Osteoblast (primary cell): ENCODE measurements at places on chromosomes 6 and 20. TPM values are rescaled to one million over a fixed set of nuclear protein-coding genes. Genes with fewer than 3 reads are reported as not detected.

DNA sequence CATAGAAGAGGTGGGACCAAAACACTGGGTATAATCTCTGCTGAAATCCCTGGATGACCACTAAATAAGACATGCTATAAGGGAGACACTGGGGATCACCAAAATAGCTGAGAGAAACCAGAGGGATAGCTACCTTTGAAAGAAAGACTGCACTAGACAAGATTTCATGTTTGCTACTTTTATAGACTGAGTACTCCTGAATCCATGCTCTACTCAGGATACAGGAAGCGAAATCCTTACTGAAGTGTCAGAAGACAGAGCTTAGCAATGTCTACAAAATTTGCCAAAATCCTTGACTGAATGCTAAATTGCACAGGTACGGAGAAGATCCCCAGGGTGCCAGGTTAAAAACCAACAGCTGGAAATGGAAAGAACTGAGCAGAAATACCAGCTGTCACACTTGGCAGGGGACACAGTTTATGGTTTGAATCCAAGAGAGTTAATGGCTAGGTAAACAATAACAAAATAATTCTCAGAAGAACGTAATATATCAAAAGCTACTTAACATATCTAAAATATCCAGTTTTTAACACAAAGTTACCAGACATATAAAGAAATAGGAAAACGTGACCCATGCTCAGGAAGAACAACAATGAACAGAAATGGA, 125.4 kb downstream of the MAN1A1 start:
- H3K4me1 ChIP-seq, result no peaks in the 10 kb centered on the region
- no peak overlapping the region for H3K4me3 ChIP-seq
- H3K27ac ChIP-seq, result no peak overlapping the region
- no peak for DNase-seq

The ELOVL2 gene
- total RNA-seq, result under 0.01 and 0.29 TPM in 2 replicates

- H3K4me3 ChIP-seq, result no peak overlapping the region
- H3K4me1 ChIP-seq, result peaks cover 17% of the 10 kb centered on the region
- H3K27me3 ChIP-seq, result peaks cover 19% of the 10 kb centered on the region
- H3K36me3 ChIP-seq, result no peaks in the 10 kb centered on the region
Observed at GRCh38 chr6:43275801-43276576, 22.1 kb upstream of the SLC22A7 start.

DNA sequence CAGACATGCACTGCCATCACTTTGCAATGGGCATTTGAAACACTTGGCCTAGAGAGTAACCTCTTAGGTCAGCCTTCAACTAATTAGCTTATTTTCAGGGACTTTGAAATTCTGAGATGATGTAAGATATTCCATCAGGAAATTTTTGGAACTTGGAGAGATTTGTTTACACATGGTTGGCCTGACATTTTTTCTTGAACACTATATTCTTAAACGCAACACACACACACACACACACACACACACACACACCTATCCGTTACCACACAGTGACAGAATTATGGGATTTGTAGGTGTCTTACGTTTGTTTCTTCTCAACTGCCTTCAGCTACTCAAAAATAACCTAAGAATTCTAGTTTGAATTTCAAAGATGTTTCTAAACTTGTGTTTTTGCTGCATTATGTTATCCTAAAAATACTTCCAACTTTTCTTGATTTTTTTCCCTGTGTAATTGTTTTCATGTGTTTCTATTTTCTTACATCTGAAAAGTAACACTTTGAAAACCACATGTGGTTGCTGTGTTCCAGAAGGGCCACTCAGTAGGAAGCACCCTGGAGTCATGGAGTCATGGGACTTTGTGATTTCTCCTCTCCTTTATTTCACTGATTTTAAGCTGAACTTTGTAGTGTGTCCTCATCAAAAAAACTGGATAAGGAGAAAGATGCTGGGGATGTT, 31.9 kb downstream of the MARCKS start:
- H3K27me3 ChIP-seq, result no peaks in the 10 kb centered on the region
- no peak overlapping the region for H3K27ac ChIP-seq
- no peaks in the 10 kb centered on the region for H3K36me3 ChIP-seq
- peaks cover 9% of the 10 kb centered on the region for H3K4me1 ChIP-seq
- no peak for DNase-seq
- H3K4me3 ChIP-seq, result no peak overlapping the region

DNA sequence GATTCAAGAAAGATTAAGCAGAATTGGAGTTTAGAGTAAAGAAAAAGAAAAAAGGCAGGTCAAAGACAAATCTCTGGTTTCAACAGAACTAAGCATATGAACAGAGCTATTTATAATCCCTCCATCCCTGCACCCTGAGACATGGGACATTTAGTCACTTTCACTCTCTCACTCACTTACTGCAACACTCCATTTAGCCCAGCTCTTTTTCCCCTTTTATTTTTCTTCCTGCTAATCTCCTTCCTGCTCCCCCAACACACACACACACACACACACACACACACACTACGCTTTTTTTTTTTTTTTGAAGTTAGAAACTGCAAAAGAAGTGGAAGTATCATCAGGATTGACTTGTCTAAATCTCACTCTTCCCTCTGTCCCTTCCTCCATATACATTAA, 45.1 kb upstream of the TBC1D7 start:
- no peak overlapping the region for H3K27ac ChIP-seq
- H3K4me3 ChIP-seq, result no peak overlapping the region
- H3K4me1 ChIP-seq, result no peaks in the 10 kb centered on the region

DNA sequence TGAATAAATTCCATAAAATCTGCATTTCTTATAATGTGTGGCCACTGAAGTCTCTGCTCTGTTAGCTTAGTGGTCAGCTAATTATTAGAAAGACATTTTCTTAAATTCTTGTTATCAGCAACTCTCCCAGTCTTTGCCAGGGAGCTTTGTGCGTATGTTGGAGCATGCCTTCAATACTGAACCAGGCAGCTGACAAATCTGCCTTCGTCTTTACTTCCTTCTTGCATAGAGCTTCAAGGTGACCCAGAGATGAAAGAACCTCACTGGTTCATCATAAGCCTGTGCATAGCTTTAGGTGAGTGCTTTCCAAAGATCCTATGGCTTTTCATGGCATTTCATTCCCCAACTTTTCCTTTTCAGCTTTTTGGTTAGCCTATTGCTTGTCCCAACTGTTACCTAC, 43.0 kb upstream of the NELFCD start:
- H3K4me1 ChIP-seq, result no peaks in the 10 kb centered on the region
- no peak for DNase-seq
- H3K4me3 ChIP-seq, result no peak overlapping the region
- H3K27ac ChIP-seq, result no peak overlapping the region

DNA sequence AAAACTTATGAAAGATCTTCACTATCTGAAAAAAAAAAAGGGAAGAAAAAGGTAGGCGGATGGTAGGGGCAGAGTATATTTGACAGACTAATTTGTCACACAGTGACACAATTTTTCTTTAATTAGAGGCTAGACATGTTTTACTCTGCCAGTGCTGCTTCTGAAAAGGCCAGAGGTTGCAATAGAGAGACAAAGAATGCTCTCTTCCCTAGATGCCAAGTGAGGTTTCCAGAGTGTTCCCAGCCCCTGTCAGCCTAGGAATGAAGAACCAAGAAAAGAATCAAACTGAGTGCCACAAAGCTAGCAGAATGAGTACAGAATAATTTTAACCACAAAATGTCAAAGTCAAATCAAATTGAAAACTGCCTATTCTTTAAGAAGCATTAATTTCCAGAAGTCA, 13.0 kb downstream of the PNISR start:
- DNase-seq, result no peak
- H3K27ac ChIP-seq, result no peak overlapping the region
- peaks cover 36% of the 10 kb centered on the region for H3K36me3 ChIP-seq
- no peak overlapping the region for H3K4me3 ChIP-seq
- no peaks in the 10 kb centered on the region for H3K27me3 ChIP-seq

GRCh38 chr20:63738687-63739129, 868 bp upstream of the SLC2A4RG start:
- peak; percentile 92 for DNase-seq
- no peaks in the 10 kb centered on the region for H3K27me3 ChIP-seq
- peaks cover 26% of the 10 kb centered on the region for H3K36me3 ChIP-seq
- H3K4me1 ChIP-seq, result peaks cover 9% of the 10 kb centered on the region
- no peak overlapping the region for H3K27ac ChIP-seq

DNA sequence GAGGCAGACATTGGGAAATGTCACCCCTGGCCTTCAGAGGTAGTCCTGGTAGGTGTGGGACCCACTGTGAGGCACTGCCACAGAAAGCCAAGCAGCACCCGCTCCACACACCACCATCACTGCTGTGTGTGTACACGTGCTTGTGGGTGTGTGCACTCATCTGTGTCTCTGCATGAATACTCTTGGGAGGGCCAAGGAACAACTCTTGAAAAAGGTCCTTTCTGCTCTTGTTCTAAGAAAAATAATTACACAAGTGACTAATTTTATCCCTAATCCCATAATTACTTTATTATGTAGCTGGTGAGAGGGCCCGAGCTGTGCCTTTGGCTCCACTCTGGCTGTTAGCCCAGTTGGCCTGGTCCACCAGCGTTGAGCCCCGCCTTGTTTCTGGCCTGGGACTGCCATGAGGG, 21.7 kb upstream of the EPB41L1 start:
- no peaks in the 10 kb centered on the region for H3K27me3 ChIP-seq
- DNase-seq, result no peak
- H3K27ac ChIP-seq, result no peak overlapping the region
- no peak overlapping the region for H3K4me3 ChIP-seq

The PLA2G7 gene
- total RNA-seq, result 0.36 TPM in 1 of 2 replicates, not detected in the other

- no peaks in the 10 kb centered on the region for H3K36me3 ChIP-seq
- no peaks in the 10 kb centered on the region for H3K4me1 ChIP-seq
- H3K27ac ChIP-seq, result no peak overlapping the region
- H3K4me3 ChIP-seq, result no peak overlapping the region
Observed at GRCh38 chr6:21180155-21180554, 413.4 kb upstream of the SOX4 start.

GRCh38 chr6:70839286-70840266, 117.3 kb downstream of the B3GAT2 start:
- peaks cover under 1% of the 10 kb centered on the region for H3K4me1 ChIP-seq
- H3K27ac ChIP-seq, result no peak overlapping the region
- DNase-seq, result no peak
- no peak overlapping the region for H3K4me3 ChIP-seq

- no peaks in the 10 kb centered on the region for H3K4me1 ChIP-seq
- no peaks in the 10 kb centered on the region for H3K27me3 ChIP-seq
- no peaks in the 10 kb centered on the region for H3K36me3 ChIP-seq
- H3K4me3 ChIP-seq, result no peak overlapping the region
- no peak for DNase-seq
Observed at GRCh38 chr6:115767931-115768330, 292.8 kb downstream of the FRK start.

GRCh38 chr6:42925248-42925857, 3.9 kb upstream of the CNPY3 start:
- H3K36me3 ChIP-seq, result no peaks in the 10 kb centered on the region
- no peak overlapping the region for H3K27ac ChIP-seq
- no peaks in the 10 kb centered on the region for H3K27me3 ChIP-seq

DNA sequence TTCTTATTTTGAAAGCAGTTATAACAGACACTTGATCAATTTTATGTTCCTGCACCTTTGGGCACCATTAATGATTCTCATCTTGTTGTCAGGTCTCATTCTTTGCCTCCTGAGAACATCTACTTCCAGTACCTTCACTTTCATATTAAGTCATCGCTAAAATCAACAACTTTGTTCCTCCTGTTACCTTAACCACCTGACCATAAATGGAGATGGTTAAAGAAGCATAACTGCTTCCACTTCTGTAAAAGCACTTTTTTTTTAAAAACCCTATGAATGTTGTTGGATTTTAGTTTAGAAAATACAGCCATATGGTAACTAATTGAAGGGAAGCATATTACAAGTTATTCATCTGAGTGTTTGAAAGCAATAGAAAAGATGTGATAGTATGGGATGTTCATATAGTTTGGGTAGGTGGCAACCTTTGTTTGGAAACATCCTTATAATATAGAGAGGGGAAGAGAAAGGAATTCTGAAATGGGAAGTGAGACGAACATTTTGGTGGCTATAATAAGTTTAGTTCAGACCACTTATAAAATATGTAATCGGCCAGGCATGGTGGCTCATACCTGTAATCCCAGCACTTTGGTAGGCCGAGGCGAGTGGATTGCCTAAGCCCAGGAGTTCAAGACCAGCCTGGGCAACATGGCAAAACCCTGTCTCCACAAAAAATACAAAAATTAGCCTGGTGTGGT, 53.9 kb downstream of the AFG1L start:
- H3K4me3 ChIP-seq, result no peak overlapping the region
- H3K36me3 ChIP-seq, result no peaks in the 10 kb centered on the region
- H3K27ac ChIP-seq, result no peak overlapping the region
- no peaks in the 10 kb centered on the region for H3K4me1 ChIP-seq
- no peaks in the 10 kb centered on the region for H3K27me3 ChIP-seq

The KHDRBS2 gene
- total RNA-seq, result not detected in 2 replicates

The DPPA5 gene
- total RNA-seq, result not detected in 2 replicates

GRCh38 chr20:21437816-21438215, 40.5 kb upstream of the NKX2-4 start:
- H3K4me1 ChIP-seq, result peaks cover 30% of the 10 kb centered on the region
- H3K36me3 ChIP-seq, result no peaks in the 10 kb centered on the region
- H3K4me3 ChIP-seq, result no peak overlapping the region
- H3K27ac ChIP-seq, result no peak overlapping the region
- H3K27me3 ChIP-seq, result peaks cover 3% of the 10 kb centered on the region

- H3K27me3 ChIP-seq, result no peaks in the 10 kb centered on the region
- H3K36me3 ChIP-seq, result no peaks in the 10 kb centered on the region
- H3K27ac ChIP-seq, result no peak overlapping the region
- H3K4me3 ChIP-seq, result no peak overlapping the region
- DNase-seq, result no peak
Observed at GRCh38 chr6:18973251-18973650, 586.1 kb downstream of the RNF144B start.

DNA sequence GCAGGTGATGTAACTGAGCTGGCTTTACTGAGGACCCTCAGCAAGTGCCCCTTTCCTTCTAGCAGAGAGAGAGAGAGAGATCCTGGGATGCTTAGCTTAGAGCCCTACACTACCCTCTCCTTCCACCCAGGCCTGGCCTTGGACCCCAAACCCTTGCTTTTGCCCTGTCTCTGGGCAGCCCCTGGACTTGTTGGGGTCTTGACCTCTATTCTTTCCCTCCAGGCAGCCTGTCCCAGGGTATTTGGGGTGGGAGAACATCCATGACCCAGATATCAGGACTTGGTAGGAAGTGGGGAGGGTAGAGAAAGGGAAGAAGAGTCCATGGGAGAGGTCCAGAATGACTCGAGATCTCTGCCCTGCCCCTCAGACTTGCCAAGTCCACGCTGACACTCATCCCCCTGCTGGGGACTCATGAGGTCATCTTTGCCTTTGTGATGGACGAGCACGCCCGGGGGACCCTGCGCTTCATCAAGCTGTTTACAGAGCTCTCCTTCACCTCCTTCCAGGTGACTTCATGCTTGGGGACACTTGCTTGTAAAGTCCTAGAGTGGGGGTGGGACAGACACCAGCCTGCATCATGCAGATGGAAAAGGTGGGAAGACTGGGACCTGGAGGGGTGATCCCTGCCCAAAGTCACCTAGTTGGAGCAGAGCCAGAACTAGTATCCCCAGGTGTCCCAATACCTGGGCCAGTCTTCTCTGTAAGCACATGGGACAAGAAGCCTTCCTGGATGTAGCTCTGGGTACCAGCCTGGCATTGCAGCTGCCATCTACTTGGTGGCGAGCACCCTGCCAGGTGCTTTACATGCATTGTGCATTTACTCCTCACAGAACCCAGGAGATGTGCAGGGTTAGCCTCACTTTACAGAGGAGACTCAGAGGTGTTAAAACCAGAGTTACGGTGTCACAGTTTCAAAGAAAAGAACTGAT, 30.9 kb downstream of the GLP1R start:
- no peaks in the 10 kb centered on the region for H3K27me3 ChIP-seq
- no peaks in the 10 kb centered on the region for H3K36me3 ChIP-seq
- H3K4me3 ChIP-seq, result no peak overlapping the region

- no peak overlapping the region for H3K4me3 ChIP-seq
- DNase-seq, result no peak
Observed at GRCh38 chr6:52725143-52725534, 38.1 kb downstream of the GSTA2 start.

- no peak overlapping the region for H3K4me3 ChIP-seq
- no peak for DNase-seq
- H3K4me1 ChIP-seq, result peaks cover 6% of the 10 kb centered on the region
- H3K27ac ChIP-seq, result no peak overlapping the region
Observed at GRCh38 chr6:112194511-112194910, 59.9 kb downstream of the LAMA4 start.
